ENCODE measurements at places on chromosomes 4 and X.

GRCh38 chrX:147550217-147550616 is 361.5 kb upstream of the FMR1 start:
- no peak for DNase-seq

- DNase-seq, result no peak
Measured at GRCh38 chr4:120540625-120541024, 381.9 kb downstream of the PRDM5 start.

DNA sequence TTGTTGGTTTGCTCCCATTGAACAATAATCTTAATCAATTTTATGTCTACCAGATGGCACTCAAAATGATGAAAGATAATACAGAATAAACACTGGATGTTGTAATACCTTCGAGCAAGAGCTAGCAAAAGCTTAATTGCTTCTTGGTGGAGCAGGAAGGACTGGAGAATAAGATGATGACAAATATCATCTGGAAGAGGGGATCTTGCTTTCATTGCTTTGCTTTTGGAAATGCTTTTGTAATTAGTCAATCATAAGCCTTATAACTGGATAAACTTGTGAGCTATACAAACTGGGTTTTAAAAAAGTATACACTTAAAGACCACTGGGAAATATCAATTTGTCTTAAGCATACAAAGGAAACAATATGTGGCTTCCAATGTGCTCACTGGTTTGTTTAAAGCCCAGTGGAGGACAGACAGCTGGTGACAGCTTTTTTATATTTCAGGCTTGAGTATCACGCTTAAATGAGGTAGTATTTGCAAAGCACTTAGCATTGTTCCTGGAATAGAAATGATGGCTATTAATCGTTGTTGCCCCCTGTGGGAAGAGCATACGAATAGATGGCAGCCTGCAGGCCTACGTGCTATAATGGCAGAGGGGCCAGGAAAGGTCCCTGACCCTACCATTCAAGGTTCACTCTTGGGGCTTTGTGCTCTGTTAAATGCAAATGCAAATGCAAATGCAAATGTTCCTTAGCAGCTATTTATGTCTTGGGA is 61.2 kb downstream of the TMEM150C start:
- no peak for DNase-seq

- DNase-seq, result no peak
Measured at GRCh38 chr4:15688051-15688450, 6.4 kb downstream of the FAM200B start.

DNA sequence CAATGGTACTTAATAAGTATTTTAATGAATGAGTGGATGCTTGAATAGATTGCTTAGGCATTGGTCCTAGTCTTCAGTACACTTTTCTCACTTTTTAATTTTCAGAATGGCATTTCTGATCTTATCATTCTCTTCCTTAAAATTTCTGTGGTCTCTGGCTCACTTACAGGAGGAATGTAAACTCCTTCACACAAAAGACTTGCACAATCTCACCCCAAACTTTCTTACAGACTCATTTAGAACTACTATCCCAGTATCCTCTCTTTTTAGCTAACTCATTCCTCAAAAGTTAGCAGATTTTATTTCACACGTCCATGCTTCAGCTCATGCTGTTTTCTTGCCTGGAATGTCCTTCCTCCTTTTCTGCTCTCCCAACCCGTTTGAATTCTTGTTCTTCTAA is 350.1 kb downstream of the GRXCR1 start:
- no peak for DNase-seq

GRCh38 chr4:179124957-179125356 is 1682.7 kb upstream of the AGA start:
- DNase-seq, result no peak

DNA sequence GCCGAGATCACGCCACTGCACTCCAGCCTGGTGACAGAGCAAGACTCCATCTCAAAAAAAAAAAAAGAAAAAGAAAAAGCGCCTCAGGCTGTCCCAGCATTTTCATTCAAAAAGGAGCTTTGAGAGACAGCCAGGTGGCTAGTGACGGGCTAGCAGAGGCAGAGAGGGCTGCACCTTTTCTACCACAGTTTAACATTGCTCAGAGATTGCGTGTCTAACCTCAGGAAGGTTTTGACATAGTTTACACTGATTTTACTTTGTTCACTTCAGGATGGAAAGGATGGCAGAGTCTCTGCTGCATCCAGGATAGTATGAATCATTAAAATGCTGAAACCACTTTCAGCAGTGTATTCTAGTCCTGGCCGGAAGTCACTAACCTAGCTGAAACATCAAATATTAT is 28.1 kb downstream of the ZFP42 start:
- no peak for DNase-seq

GRCh38 chr4:37715889-37716402 is 29.8 kb upstream of the RELL1 start:
- DNase-seq, result no peak

DNA sequence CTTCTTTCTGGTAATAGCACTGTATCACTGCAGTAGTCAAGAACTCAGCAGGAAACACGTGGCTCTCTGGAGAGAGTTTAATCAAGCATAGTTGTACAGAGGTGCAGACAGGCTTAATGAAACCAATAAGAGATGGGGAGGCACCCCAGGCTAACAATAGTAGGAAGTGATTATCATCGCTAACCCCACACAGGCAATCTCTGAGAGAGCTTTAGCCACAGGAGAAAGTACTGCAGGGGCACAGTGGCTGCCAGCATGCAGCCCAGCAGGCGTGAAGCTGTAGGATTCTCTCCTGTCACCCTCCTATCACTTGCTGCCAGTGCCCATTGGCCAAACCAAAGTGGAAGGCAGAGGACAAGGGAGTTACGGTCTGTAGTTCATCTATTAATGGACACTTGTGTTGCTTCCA is 450.0 kb upstream of the RASGEF1B start:
- DNase-seq, result no peak

- DNase-seq, result no peak
Measured at GRCh38 chr4:159188646-159189045, 85.8 kb downstream of the RAPGEF2 start.

DNA sequence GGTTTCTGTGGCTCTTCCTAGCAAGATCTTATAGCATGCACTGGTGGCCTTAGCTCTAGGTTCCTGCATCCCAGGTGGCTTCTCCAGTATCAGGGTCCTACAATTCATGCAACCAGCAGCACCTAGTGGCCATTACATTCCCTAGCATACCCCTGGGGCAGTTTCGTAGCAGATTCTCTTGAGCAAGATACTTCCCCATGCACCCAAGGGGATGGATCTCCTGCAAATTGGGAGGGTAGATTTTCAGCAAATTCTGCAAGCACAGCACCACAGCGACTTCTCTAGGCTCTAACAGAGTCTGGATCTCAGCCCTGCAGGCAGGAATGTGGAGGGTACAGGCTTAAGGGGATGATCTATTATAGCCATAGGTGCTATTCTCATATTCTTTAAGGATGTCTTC is 13.1 kb upstream of the SLC9B1 start:
- no peak for DNase-seq

DNA sequence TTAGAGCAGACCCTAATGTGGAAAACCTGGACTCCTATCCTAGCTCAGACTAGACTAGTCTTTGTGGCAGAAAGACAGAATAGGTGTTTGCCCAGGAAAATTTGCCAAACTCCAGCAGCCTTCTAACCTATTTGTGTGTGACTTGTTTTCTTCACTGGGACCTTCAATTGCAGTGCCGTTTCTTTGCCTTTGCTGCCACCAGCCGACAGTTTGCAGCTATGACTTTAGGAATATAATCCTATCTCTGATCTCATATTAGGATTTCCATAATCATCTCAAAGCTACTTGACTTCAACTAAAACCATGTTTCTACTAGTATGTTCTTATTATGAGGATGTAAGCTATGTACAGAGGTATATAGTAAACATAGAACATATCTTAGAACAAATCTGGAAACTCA is 60.2 kb upstream of the PGAM4 start:
- no peak for DNase-seq

GRCh38 chr4:188435381-188435780 is 296.1 kb downstream of the TRIML1 start:
- no peak for DNase-seq

Measured in right kidney (tissue), 9 donors.